T-helper 2 cell treated with Interferon-gamma antibody and Interleukin-4, amounts not matched to agents 5 μg/mL and 100 μg/mL, for 36 hours (primary cell): ENCODE measurements at places on chromosomes 13 and 19.

DNA sequence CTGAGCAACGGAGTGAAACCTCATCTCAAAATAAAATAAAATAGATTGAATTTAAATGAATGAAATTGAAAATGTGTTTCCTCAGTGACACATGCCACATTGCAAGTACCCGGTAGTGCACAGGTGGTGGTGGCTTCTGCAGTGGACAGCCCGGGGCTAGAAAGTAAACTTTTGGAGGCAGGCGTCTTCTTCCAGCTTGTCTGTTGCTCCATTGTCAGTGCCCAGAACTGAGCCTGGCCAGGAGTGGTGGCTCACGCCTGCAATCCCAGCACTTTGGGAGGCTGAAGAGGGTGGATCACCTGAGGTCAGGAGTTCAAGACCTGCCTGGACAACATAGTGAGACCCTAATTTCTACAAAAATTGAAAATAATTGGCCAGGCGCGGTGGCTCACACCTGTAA is 5.7 kb downstream of the MYH14 start:
- no peak for DNase-seq

DNA sequence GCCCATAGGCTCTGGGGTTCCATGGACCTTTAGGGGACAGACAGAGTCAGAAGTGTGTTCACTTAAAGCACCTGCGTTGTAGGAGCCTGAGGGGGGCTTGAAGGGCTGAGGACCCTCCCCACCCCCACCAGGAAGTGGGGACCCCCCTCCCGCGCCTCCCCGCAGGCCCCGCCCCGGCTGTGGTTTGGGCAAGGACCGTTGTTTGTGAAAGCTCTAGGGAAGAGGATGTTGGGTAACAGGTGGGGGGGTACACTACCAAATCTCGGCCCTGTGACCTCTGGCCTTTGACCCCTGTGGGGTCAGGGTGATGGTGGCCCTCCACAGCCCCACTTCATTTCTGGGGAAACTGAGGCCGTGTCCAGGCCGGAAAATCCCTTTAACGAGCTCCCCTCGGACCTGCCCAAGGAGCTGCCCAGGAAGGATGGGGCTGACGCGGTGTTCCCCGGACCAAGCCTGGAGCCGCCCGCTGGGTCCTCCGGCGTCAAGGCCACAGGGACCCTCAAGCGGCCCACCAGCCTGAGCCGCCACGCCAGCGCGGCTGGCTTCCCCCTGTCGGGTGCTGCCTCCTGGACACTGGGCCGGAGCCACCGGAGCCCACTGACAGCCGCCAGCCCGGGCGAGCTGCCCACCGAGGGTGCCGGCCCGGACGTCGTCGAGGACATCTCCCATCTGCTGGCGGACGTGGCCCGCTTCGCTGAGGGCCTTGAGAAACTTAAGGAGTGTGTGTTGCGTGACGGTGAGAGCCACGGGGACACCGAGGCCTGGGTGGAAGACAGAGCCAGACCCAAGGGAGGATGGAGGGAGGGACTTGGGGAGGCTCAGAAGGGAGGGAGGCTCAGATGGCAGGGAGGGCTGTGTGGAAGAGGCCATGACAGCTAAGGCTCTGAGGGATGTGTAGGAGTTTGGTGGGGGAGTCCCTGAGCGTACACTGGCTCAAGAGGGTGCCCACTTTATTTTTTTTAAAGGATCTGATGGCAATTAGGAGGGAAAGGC is 1.3 kb downstream of the ARHGAP45 start:
- DNase-seq, result peak; percentile 55

DNA sequence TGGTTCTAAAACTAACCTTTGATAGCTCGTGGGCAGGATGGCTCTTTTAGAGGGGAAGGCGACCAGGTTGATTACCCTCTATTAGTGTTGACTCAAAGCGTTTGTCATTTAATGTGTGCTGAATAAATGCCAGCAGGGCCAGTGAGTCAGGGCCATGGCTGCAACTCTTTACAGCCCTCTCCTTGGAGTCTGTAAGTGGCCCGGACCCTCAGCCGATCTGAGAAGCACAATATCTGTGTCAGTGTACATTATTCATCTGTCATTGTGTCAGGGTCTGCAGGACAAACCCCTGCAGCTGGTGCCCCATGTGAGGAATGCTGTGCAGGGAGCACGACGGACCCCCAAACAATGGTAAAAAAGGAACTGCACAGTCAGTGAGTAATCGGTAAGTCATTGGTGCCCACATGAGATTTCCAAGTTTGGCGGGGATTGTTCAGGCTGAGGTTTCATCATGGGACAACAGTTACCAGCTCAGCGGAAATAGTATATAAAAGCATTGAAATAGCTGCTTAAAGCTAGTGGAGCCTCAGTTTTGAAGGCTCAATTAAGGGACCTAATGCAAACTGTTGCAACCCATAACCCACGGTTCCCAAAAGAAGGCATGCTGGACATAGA is 139.1 kb downstream of the ZNF675 start:
- no peak for DNase-seq

DNA sequence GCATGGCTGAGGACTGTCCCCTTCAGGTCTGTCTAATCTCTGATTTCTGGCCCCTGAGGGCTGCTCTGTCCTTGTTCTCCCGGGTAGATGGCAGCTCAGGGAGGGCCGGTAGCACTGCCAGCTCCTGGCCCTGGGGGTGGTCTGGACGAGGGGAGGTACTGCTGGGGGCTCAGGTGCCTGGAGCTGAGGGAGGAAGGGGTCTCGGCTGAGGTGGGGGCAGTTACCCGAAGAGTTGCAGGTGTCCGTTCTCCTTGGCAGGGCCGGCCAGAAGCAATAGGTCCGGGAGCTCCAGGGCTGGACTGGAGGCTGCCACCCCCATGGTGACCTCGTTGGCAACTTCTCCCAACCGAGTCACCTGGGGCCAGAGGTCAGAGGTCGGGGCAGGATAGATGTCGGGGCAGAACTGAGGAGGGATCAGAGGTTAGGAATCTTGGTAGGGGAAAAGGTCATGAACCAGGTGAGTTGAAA is 1.2 kb upstream of the EMC10 start:
- DNase-seq, result no peak

- DNase-seq, result no peak
Observed at GRCh38 chr13:62583466-62583865, 1167.8 kb upstream of the PCDH20 start.

DNA sequence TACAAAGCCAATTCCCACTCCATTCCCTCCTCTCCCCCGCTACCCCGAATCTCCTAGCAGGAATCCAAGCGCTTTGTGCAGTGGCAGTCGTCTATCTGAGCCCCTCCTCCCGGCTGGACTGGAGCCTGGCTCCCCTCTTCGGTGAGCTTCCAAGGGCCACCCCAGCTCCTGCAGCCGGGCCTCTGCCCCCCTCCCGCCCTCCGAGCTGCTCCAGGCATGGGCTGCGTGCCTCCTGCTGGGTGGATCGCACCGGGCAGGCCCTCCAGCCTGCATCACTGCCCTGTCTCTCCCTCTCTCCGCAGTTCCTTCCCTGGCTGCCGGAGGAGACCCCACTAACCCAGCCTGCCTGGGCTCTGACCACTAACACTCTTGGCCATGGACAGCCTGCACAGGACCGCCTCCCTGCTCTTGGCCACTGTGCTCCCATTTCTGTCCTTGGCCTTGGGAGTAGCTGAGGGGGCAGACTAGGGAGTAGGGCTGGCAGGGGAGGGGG is 12.9 kb upstream of the LENG8 start:
- DNase-seq, result no peak

DNA sequence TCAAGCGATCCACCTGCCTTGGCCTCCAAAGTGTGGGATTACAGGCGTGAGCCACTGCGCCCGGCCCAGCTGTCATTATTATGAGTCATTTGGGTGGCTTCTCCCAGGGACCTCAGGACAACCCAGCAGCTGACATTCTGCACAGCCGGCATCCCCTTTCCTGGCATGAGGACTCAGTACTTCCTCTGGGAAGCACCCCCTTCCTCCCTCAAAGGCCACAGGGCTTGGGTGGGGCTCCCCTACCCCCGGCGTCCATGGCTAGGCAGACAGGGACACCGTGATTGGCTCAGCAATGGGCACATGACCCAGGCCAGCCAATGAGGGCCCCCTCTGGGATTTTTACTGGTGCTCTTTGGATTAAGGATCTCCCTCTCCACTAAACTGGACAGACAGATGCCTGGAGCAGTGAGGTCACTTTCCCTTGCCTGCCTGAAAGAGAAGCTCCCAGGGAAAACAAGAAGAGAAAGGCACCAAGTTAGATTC is 6.0 kb downstream of the KANK2 start:
- DNase-seq, result no peak

- no peak for DNase-seq
Observed at GRCh38 chr13:48542581-48543341, 9.9 kb upstream of the RCBTB2 start.

DNA sequence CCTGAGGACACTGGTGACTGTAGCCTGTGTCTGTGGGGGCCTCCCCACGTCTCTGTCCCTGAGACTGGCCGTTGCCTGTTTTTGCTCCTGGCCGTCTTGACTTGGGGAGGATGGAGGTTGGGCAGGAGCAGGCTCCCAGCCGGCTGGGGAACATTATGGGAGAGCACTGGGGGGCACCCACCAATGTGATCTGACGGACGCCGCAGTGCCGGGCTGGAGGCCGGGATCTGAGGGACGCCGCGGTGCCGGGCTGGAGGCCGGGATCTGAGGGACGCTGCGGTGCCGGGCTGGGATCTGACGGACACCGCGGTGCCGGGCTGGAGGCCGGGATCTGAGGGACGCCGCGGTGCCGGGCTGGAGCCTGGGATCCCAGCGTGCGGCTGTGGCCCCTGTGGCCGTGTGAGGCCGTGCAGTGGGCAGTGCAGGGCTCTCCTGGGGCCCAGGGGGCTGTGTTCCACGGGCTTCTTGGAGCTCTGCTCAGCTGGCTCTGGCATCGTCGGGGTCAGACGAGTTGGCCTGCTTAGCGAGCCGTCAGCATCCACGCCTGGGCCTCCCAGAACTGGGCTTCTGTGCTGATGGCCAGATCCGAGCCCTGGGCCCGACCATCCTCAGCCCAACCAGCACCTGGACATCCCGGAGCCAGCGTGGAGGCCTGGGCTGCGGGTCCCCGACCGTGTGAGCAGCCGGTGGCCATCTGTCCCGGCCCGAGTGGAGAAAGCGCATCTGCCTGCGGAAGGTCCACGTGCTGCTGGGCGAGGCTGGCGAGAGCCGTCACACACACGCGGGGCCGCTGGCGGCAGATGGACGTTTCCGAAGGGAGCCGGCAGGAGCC is 45.8 kb downstream of the GAS6 start:
- no peak for DNase-seq
